Naive thymus-derived CD8-positive, alpha-beta T cell (primary cell): ENCODE measurements at places on chromosomes 2 and 18. TPM values are rescaled to one million over a fixed set of nuclear protein-coding genes. Genes with fewer than 3 reads are reported as not detected.

Gene LRRTM1
- not detected for polyA plus RNA-seq

Gene GPR55
- 3.1 TPM for polyA plus RNA-seq

Gene COL6A3
- polyA plus RNA-seq: 0.95 TPM

Gene IL36B
- polyA plus RNA-seq: not detected

Gene IL1RL2
- polyA plus RNA-seq: not detected

Gene CHN1
- 0.74 TPM for polyA plus RNA-seq

Gene CD8A
- polyA plus RNA-seq: 934 TPM

Gene VIL1
- 0.05 TPM for polyA plus RNA-seq

Gene MRO
- not detected for polyA plus RNA-seq

Gene FEV
- not detected for polyA plus RNA-seq

Gene SDC1
- not detected for polyA plus RNA-seq

Gene LMAN1
- 38.4 TPM for polyA plus RNA-seq

Gene LIPG
- polyA plus RNA-seq: not detected

Gene SATB2
- not detected for polyA plus RNA-seq

Gene TNFAIP6
- not detected for polyA plus RNA-seq

Gene DSG2
- 0.11 TPM for polyA plus RNA-seq

Gene GPR35
- 1.3 TPM for polyA plus RNA-seq

Gene SPR
- polyA plus RNA-seq: 0.63 TPM

Gene SLC11A1
- polyA plus RNA-seq: 0.27 TPM

Gene UBXN4
- 117 TPM for polyA plus RNA-seq

Gene RND3
- not detected for polyA plus RNA-seq

Gene RNASEH1
- 35.4 TPM for polyA plus RNA-seq

Gene LOXL3
- 0.15 TPM for polyA plus RNA-seq

Gene ADD2
- 4.7 TPM for polyA plus RNA-seq

Gene CPLX4
- not detected for polyA plus RNA-seq

Gene PARD6G
- 0.16 TPM for polyA plus RNA-seq

Gene ZEB2
- polyA plus RNA-seq: 0.08 TPM

Gene EPB41L3
- 0.35 TPM for polyA plus RNA-seq

Gene COLEC12
- polyA plus RNA-seq: not detected
